RWPE1 (cell line): ENCODE measurements at places on chromosomes 6 and 20.

DNA sequence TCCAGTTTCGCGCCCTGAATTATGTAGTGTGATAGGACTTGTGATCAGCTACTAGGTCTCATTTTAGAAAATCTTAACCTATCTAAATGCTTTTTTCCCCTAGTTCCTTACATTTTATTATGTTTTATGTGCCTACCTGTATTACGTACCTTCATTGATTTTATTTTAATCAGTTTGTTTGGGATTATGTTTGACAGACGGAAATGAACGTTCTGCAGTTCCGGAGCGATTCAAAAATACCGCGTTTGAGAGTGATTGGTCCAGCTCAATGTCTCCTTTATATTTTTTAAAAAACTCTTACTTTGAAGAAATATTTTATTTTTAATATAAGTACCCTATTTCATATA, 114.3 kb upstream of the BTN3A2 start:
- no peak for DNase-seq

GRCh38 chr6:13281686-13282085, 46.7 kb downstream of the TBC1D7 start:
- DNase-seq: no peak

- DNase-seq: peak; percentile 5
Observed at GRCh38 chr6:27092316-27092692, 155.2 kb upstream of the PRSS16 start.

DNA sequence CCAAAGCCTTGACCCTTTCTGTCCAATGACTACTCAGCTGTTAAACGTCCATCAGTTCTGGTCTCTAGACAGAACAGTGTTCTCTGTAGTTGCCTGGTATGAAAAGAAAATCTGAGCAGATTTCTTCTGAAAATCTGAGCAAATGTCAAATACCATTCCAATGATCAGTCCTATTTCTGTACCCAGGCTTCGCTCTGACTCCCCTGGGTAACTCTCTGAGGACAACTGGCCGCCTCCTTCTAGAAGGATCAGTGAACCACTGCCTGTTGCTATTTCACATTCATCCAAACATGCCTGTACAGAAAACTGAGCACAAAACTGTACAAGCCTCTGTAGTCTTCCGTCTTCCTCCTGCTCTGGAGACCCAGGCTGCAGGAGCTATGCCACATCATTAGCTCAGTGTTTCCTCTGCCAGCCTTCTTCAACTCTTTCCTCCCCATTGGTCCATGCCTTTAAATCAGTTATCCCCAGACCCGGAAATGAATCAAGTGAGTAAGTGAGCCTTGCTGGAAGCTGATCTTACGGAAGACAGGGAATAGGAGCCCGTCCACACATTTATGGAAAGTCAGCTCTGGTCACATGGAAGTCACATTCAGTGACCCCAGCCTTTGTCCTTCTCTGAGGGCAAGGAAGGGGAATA, 63.3 kb downstream of the DAAM2 start:
- DNase-seq: no peak

- DNase-seq: no peak
Observed at GRCh38 chr20:48773837-48774418, 53.9 kb downstream of the PREX1 start.

GRCh38 chr6:84687431-84687830, 77.0 kb downstream of the TBX18 start:
- DNase-seq: no peak

GRCh38 chr6:3779574-3779849, 28.0 kb upstream of the PXDC1 start:
- DNase-seq: no peak

- no peak for DNase-seq
Observed at GRCh38 chr20:61178551-61179071, 73.5 kb upstream of the CDH4 start.

- DNase-seq: no peak
Observed at GRCh38 chr20:35831029-35831428, 59.2 kb downstream of the PHF20 start.

- DNase-seq: no peak
Observed at GRCh38 chr6:67127041-67127440, 1420.0 kb upstream of the EYS start.

DNA sequence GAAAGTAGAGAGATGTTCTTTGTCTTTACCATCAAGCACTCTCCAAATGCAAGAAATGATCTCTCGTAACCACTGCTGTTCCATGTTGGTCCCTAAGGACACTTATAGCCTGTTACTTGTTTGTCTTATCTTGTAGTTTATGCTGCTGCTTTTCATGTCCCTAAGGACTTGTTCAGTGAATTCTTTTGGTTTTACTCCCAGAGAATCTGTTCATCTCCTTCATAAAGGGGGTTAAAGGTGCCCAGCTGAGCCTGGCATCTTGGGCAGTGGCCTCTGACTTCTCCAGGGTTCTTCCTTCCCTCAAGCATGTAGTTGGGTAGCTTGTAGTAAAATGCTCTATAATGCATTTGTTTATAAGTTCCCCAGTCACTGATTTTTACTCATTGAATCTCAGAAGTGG, 864 bp upstream of the PKIG start:
- DNase-seq: no peak
